ENCODE measurements at places on chromosomes 5 and 9. TPM values are rescaled to one million over a fixed set of nuclear protein-coding genes. Genes with fewer than 3 reads are reported as not detected.

DNA sequence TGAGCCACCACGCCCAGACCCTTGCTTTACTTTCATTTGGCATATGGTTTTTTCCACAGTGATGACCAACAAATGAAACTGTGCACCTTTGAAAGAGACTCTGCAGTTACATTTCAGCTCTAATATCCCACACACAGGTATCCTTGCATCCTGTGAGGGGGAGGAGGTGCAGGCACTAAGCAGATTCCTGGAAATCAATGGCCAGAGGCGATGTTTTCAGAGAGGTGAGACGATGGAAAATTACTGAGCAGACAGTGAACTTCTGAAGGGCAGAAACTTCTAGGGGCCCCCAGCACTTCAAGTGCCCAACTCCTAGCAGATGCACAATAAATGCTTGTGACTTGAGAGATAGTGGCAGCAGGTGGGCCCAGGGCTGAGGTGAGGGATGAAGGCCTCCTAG, 29.8 kb upstream of the GNE start:
- DNase-seq = no peak

DNA sequence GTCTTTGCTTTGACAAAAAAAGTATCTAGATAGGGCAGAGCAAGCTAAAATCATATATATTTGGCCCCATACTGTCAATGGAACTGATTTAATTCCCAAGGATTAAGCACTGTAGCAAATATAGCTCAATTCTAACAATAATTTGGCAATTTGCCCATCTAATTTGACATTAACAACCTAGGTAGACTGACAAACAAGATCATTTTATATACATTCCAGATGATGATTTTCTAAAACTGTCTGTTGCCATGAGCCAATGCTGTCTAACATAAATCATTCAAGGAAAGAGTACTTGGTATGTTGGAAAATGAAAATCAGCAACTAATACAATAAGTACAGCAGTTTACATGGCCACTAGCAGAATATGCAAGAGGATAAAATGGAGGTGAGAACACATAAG, 32.1 kb downstream of the MCTP1 start:
- no peak for DNase-seq

- DNase-seq = no peak
These were observed 57.7 kb upstream of the STC2 start for GRCh38 chr5:173385832-173386360.

DMRTA1 gene
- 3.3 TPM for total RNA-seq

CAVIN4 gene
- 9.1 TPM for total RNA-seq

PFN3 gene
- not detected for total RNA-seq
